H4 (cell line): ENCODE measurements at places on chromosomes 4 and X.

- no peak for DNase-seq
Measured at GRCh38 chr4:16021804-16022560, 59.0 kb upstream of the FGFBP2 start.

GRCh38 chr4:146343199-146343598, 128.9 kb downstream of the REELD1 start:
- DNase-seq, result no peak

DNA sequence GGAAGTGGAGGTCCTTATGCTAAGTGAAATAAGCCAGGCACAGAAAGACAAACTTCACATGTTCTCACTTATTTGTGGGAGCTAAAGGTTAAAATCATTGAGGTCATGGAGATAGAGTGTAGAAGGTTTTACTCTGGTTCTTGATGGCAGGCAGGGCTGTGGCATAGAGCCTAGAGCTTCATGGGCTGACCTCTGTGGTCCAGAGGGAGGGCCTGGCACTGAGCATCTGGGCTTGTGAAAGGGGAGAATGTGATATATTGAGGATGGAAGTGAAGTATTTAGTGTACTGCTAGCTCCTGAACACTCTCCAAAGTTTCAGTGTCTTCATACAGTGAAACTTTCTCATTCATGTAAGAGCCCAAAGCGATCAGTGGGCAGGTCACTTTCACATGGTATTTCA, 71.3 kb upstream of the ANXA3 start:
- DNase-seq, result no peak

DNA sequence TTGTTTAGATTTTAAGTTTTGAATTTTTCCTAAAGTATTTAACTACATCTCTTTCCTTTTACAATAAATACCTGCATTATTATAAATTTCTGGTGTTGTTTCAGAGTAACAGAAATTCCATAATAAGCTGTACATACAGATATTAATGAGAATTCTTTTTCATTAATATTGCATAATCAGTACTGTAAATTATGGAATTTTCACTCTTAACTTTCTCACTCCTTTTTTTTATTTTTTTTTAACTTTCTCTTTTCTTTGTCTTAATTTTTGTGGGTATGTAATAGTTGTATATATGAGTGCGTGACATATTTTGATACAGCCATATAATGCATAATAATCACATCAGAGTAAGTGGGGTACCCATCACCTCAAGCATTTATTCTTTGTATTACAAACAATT, 110.5 kb downstream of the KLHL8 start:
- no peak for DNase-seq

DNA sequence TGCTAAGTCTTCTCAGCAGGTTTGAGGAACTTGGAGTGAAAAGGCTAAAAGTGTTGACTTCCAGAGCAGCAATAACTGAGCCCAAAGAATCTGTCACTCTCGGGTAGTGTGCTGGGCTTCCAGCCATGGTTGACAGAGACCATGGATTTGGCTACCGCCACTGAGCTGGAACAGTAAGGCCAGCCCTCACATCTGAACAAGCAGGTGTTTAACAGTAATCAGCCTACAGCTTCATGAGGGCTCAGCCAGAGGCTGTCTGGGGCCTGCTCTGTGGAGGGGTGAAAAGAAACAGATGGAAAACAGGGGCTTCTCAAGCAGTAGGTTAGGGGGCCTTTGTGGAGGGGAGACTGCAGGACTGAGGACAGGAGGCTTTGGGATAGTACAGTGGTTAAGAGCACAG, 14.9 kb downstream of the RASL11B start:
- DNase-seq, result no peak

- DNase-seq, result no peak
Measured at GRCh38 chrX:85037114-85037513, 33.4 kb downstream of the APOOL start.

- no peak for DNase-seq
Measured at GRCh38 chr4:184774152-184774551, 40.3 kb upstream of the CENPU start.

GRCh38 chrX:95076449-95076848, 1402.4 kb downstream of the FAM133A start:
- DNase-seq, result peak; percentile 36

DNA sequence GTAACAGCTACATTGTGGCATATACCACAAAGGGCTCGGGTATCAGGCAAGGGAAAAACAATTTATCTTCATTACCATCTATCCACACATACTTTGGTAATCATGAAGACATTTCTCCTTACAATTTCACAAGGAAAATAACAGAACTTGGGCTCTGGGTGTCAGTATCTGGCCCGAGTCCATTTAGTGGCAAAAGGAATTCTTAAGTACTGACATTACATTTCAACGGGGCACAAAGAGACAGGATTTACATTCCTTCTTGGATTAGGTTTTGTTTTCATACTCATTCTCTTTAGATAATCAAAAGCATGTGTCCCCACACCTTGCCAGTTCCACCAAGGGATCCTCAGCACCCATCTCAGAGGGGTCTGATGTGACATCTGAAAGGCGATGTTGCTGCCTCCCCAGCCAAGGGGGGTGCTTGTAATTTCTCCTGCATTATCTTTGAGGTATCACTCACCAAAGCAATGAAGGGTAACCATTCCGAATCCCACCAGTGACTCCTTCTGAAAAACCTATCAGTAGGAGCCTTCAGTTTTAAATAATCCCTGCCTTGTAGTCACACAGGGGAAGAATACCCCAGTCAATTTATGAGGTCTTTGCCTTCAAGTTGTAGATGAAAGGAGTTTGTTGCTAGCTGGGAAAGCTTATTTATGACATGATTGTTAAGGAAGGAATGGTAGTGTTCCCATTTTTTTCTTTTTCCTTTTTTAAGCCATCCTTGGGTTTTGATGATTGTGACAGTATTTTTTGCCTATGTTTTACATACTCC, 118.6 kb downstream of the PALLD start:
- peak; percentile 35 for DNase-seq

DNA sequence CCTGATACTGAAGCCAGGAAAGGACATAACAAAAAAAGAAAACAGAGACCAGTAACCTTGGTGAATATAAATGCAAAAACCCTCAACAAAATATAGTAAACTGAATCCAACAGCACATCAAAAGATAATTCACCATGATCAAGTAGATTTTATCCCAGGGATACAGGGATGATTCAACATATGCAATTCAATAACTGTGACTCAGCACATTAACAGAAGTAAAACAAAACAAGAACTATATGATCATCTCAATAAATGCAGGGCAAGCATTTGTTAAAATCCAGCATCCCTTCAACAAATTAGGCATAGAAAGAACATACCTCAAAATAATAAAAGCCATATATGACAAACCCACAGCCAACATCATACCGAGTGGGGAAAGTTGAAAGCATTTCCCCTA, 112.0 kb downstream of the HHIP start:
- no peak for DNase-seq
